ENCODE measurements at places on chromosomes 4 and X.
A peak's percentile ranks its signal among the peaks of the same experiment; 100 is the strongest.

DNA sequence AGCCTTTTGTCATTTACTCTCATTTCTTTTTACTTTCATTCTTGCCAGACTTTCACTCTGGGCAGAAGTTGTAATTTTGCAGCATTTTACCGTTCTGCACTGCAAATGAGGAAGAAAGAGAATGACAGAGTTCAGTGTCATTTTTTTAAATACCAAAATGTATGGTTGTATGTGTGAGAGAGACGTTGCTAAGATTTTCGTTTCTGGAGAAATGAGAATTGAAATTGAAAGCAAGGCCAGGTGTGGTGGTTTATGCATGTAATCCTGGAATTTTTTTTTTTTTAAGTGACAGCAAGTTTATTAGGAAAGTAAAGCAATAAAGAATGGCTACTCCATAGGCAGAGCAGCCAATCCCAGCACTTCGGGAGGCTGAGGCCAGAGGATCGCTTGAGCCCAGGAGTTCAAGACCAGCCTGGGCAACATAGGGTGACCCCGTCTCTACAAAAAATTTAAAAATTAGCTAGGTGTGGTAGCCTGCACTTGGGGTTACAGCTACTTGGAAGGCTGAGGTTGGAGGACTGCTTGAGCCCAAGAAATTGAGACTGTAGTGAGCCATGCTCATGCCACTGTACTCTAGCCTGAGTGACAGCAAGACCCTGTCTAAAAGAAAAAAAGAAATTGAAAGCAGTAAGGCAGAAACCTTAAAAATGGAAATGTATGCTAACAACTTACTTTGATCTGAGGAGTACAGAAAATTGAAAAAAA is 12.9 kb downstream of the DCK start:
- DNase-seq = no peak

GRCh38 chrX:19721726-19722370 is 165.6 kb downstream of the SH3KBP1 start:
- DNase-seq = peak; percentile 64

GRCh38 chr4:121736735-121737351 is 28.1 kb downstream of the SMIM43 start:
- DNase-seq = no peak

DNA sequence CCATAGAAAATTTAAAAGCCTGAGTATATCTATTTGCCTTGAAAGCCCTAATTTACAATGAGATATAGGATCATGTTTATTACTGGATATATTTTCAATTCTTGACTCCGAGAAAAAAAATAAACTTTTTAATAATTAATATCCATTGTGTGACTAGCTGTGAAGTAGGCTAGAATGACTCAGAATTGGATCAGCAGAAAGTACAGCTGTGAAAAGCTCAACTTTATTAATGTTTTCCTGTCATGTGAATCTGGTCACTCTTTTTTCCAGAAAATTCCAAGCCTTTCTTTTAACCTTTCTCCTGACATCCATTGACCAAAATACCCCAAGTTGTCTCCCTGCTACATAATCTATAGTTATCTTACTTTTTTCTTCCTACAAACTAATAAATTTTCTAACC is 171.8 kb upstream of the PACRGL start:
- DNase-seq = no peak

DNA sequence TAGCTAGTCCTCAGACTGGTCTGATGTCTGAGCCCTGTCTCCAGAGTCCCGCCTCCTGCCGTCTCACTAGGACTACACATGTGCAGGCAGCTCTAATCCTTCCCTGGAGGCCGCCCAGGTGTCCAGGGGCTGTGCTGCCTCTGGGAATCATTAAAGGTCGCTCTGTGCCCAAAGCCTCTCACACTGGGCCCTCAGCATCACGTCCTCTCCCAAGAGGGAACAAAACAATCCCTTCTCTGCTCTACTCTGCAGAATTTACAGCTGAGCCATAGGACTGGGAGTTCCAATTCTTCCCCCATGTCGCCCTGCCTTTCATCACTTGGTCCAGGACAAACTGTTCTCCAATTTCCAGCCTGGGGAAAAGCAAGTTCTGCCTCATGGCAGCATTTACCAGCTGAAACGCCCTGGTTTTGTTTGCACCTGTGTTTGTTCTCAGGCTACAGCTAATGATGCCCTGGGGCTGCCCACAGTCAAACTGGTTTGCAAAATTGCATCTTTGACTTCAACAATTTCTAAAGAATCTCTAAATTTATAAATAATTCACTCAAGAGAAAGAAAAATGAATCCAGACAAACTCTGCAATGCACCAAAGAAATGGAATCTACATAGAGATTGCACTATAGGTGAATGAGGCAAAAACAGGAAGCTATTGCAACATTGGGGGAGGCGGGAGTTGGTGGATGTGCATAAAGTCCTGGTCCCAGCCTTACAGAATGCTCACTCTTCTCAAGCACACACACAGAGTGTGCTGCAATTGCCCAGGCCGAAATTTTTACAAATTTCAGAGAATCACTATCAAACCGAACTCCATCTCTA is 7.2 kb upstream of the MRFAP1 start:
- no peak for DNase-seq

GRCh38 chrX:121014826-121015225 is 29.3 kb upstream of the CT47A1 start:
- DNase-seq = no peak

GRCh38 chr4:38354872-38355271 is 309.1 kb upstream of the KLF3 start:
- DNase-seq = no peak

DNA sequence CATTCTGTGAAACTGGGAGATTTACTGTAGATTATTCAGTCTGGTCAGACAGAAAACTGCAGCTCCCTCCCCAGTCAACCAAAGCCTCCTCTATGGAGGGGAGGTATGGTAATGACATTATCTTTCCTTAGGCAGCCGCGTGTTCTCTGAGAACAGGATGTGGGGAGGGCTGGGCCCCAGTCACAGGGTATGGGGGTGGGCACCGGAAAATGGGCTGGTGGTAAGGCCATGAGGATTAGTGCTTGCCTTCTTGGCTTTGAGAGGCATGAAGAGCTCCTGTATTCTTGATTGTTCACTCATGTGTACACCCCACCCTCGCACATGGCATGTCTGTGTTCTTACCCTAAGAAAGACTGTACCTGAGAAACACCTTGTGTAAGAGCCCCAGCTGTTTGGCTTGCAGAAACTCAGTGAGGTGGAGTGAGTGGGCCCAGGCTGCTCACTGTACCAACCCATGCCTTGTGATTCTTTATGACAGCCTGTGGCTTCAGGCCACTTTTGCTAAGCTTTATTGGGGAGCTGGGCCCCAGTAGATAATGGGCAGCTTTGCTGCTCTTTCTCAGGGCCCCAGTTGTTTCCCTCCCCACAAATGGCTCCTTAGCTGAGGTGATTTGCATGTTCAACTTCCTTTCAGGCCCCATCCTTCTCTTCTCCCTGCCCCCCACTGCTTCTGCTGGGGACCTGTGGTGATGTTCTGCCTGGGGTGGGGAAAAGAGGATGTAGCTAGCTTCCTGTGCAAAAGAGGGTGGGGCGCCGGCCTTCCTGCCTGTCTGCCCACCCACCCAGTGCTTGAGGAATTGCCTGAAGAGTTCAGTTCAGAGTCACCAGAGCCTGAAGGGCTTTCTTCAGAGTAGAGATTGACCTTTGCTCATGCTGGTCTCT is 30.7 kb downstream of the MSN start:
- DNase-seq = peak; percentile 82

GRCh38 chr4:72679666-72680065 is 110.6 kb upstream of the ADAMTS3 start:
- no peak for DNase-seq

GRCh38 chrX:39115166-39115565 is 313.9 kb downstream of the MID1IP1 start:
- DNase-seq = no peak

DNA sequence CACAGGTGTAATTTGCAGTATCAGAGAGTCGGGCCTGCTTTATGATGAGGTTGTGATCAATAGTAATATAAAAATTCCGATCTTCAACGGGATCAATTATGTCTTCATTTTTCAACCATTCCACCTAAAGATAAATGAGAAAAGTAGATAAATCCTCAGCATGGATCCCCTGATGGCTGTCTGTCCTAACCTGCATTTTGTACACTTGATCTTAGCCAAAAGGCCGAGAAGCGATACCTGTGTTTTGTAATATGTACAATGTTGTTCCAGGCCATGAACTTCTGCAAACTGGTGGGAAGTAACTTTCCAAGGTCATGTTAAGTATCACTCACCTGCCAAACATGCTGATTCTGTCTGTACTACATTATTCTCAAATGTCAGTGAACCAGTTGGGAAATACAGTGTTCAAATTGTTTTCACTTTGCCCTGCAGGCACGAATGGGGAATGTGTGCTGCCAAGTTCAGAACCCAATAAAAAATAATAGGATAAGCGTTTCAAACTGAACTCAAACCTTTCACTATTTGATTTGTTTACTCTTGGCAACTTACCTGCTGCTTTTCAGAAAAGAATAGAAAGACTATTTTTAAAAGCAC is 298.1 kb downstream of the UNC5C start:
- DNase-seq = no peak

GRCh38 chr4:69689599-69689998 is 36.6 kb upstream of the UGT2A1 start:
- no peak for DNase-seq

GRCh38 chr4:97953171-97953941 is 189.9 kb downstream of the STPG2 start:
- DNase-seq = no peak

- no peak for DNase-seq
These were observed 9.2 kb downstream of the CTSO start for GRCh38 chr4:155944516-155944915.

- DNase-seq = no peak
These were observed 296.3 kb downstream of the GALNTL6 start for GRCh38 chr4:172109466-172109865.

DNA sequence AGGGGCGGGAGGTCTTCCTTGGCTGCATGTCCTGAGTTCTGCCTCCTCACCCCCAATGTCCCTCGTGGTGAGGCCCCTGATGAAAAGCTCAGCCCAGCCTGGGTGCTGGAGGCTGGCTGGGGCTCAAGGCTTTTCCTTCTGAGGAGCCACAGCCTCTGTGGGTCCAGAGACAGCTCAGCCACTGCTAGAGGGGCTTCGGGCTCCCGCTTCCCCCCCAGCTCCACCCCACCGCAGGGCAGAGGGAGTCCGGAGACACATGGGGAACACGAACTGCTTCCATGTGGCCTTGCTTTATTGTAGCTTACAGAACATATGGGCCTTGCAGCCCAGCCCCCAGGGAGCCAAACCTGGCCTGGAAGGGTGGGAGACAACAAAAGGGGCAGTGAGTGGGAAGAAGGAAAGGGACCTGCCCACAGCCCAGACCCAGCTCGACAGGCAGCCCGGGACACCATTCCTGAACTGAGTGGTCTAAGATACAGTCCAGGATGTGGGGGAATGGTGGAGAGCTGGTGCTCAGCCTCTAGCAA is 89.9 kb upstream of the NKX1-1 start:
- DNase-seq = no peak

- DNase-seq = no peak
These were observed 18.8 kb upstream of the ZMAT1 start for GRCh38 chrX:101950581-101950980.

- DNase-seq = no peak
These were observed 135.0 kb downstream of the REELD1 start for GRCh38 chr4:146349306-146349705.

DNA sequence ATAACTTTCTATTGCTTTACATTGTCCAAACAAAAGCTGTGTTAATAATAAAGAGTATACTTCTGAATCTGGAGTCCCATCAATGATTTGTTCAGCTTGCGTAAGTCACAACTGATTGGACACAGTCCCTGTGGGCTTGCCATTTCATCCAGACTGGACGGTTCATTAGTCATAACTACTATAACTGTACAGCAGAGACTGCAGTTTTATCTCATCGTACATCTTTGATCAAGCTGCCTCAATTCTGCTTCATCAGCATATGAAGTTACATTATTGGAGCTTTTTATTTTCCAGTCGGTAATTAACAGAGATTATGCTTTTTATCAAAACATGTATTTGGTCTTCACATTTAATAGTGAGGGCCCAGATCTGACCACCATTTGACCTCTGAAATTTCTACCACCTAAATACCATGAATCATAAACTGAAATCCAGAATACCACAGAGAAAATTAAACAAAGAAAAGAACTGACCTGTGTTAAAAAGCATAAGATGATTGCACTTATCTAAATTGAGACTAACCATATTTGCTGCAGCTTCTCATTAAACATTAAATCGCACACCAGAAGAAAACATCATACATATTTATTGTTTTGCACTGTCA is 12.5 kb upstream of the MAB21L2 start:
- no peak for DNase-seq

DNA sequence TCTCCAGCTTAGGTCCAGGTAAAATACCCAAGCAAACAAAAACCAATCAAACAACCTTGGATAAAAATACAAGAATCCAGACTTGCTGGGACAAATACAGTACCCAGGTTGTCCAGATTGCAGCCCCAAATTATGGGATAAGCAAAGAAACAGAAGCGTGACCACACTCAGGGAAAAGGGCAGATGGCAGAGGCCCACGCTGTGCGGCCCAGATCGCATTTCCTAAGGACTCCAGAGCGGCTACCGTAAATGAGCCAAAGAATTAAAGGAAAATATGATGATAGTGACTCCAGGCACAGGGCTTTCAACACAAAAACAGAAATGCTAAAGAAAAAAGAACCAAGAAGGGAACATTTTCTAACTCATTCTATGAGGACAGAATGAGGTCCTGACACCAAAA is 50.3 kb downstream of the FGFRL1 start:
- DNase-seq = no peak

DNA sequence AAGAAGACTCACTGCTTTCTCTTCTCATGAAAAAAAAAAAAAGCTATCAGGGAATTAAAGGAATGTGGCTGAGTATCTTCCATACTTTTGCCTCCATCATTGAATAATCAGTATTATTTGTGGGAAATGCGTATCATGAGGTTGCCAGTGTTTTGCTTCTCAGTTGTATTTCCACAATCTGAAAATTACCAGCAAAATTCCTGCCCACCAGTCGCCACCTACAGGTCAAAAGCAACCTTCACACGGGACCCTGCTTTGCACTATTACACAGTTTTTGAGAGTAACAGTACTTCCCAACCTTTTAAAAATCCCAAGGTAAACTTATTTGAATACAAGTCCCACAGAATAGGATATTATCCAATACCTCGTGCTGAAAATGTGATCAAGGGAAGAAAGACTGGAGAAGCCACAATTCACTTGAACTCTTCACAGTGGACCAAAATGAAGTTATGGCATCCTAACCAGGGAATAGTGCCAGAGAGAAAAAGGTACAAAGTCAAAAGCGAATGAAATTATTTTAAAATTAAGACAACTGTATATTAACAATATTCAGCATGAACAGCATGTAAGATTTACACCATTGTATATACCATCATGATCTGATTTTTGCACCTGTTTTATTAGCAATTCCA is 30.4 kb downstream of the PGRMC1 start:
- no peak for DNase-seq

- DNase-seq = no peak
These were observed 77.1 kb downstream of the GPAT3 start for GRCh38 chr4:83613023-83613422.

DNA sequence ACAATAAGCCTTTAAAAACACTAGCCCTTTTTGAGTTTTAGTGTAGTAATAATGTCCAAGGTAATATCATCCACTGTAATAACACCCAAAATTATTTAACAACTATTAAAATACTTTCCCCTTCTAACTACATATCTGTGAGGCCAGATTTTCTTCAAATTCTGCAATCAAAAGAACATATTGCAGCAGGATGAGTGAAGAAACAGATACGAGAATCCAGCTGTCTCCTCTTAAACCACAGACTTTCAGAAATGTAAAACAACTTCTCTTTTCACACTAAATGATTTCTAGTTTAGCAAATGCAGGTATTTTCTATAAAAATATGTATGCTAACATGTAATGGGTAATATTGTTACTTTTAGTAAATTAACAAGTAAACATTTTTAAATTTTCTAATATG is 148.9 kb downstream of the PRDM5 start:
- DNase-seq = no peak

- DNase-seq = no peak
These were observed 1.5 kb upstream of the DDX3X start for GRCh38 chrX:41332408-41333002.

All from upper lobe of right lung (tissue), 1 donor.